Peyer's patch (tissue), 4 donors: ENCODE measurements at places on chromosomes 2 and 18. TPM values are rescaled to one million over a fixed set of nuclear protein-coding genes. Genes with fewer than 3 reads are reported as not detected.

The KCNK3 gene
- total RNA-seq = 0.76 TPM

The HAT1 gene
- 19.0 TPM for total RNA-seq

The SULT1C2 gene
- total RNA-seq = 4.0 TPM

The AAK1 gene
- 52.9 TPM for total RNA-seq

The NT5DC4 gene
- 5.8 TPM for total RNA-seq

The ASB18 gene
- total RNA-seq = not detected

The EDAR gene
- 5.0 TPM for total RNA-seq
